Spinal cord (tissue), 10 donors: ENCODE measurements at places on chromosomes 16 and 17. TPM values are rescaled to one million over a fixed set of nuclear protein-coding genes. Genes with fewer than 3 reads are reported as not detected.

Gene SULT1A4
- total RNA-seq, result 22.8 TPM

Gene NUBP2
- 24.7 TPM for total RNA-seq

Gene CLEC3A
- total RNA-seq, result 0.30 TPM

Gene B3GNT9
- total RNA-seq, result 10.8 TPM

Gene PDIA2
- 10.5 TPM for total RNA-seq

Gene TIGD7
- 23.8 TPM for total RNA-seq

Gene CTU2
- total RNA-seq, result 8.6 TPM

Gene CSH1
- not detected for total RNA-seq

Gene MEIOB
- total RNA-seq, result 0.83 TPM

Gene HLF
- total RNA-seq, result 35.6 TPM

Gene HBZ
- total RNA-seq, result 5.0 TPM

Gene RDM1
- 1.4 TPM for total RNA-seq

Gene KRT16
- 0.20 TPM for total RNA-seq

Gene TP53TG3C
- not detected for total RNA-seq

Gene KRTAP4-3
- total RNA-seq, result not detected

Gene SLC16A13
- 0.66 TPM for total RNA-seq

Gene CDRT15
- total RNA-seq, result not detected

Gene CCDC78
- total RNA-seq, result 7.5 TPM

Gene HSD17B1
- 0.69 TPM for total RNA-seq

Gene CCL16
- 0.28 TPM for total RNA-seq

Gene TGFB1I1
- 8.1 TPM for total RNA-seq

Gene GPR142
- total RNA-seq, result 0.59 TPM

Gene SKAP1
- total RNA-seq, result 17.0 TPM

Gene FKBP10
- 125 TPM for total RNA-seq
